ENCODE measurements at places on chromosomes 5 and 9.

DNA sequence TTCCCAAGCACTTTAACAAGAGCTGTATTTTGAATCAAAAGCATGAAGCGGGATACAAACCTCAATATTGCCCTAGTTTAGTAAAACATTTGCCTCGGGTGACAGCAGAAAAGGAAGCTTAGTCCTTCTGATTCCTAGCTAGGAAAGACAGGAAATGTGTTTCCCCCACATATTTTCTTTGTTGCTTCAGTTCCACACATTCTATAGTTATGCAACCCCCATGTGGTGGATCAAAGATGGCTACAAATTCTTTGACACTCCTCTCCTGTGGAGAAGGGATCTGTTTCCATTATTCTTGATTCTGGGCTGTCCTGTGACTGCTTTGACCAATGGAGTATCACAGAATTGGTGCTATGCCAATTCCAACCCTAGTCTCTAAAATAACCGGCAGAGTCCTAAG is 89.1 kb upstream of the SLC30A5 start:
- no peak for DNase-seq

DNA sequence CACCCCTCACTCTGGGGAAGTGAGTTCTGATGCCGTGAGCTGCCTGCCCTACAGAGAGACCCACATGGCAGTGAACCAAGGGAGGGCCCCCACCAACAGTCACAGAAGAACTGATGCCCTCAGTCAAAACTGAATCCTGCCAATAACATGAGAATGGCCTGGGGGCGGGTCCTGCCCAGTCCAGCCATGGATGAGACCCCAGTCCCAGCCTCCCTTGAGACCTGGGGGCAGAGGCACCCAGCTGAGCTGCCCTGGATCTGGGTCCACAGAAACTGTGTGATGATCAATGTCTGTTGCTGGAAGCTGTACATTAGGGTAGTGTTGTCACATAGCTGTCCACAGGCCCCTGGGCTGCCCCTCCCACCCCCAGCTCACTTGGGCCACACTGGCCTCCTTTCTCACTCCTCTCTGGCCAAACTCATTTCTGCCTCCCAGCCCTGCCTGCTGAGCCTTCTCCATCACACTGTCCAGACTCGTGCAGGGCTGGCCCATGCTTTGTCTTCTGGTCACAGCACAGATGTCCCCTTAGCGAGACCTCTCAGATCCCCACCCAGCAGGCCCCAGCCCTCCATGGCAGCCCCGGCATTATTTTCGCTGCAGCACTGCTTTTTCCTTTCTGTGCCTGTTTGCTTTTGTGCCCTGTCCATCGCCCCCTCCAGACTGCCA is 16.8 kb downstream of the GBGT1 start:
- no peak for DNase-seq

DNA sequence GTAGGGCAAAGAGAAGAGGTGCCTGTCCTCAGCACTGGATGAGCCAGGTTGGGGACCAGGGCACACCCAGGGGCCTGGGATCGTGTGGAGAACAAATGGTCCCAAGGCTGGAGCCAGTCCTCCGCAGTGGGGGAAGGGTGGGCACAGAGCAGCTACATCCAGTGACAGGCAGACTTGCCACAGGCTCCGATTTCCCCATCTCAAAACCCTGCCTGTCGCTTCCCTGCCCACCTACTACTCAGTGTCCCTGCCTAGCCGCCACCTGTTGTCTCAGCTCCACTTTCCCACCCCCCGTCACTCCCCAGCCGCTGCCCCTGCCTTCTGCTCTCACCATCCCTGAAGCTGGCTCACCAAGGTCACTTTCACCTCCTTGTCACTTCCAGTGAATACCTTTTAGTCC is 13.9 kb upstream of the ENHO start:
- no peak for DNase-seq

DNA sequence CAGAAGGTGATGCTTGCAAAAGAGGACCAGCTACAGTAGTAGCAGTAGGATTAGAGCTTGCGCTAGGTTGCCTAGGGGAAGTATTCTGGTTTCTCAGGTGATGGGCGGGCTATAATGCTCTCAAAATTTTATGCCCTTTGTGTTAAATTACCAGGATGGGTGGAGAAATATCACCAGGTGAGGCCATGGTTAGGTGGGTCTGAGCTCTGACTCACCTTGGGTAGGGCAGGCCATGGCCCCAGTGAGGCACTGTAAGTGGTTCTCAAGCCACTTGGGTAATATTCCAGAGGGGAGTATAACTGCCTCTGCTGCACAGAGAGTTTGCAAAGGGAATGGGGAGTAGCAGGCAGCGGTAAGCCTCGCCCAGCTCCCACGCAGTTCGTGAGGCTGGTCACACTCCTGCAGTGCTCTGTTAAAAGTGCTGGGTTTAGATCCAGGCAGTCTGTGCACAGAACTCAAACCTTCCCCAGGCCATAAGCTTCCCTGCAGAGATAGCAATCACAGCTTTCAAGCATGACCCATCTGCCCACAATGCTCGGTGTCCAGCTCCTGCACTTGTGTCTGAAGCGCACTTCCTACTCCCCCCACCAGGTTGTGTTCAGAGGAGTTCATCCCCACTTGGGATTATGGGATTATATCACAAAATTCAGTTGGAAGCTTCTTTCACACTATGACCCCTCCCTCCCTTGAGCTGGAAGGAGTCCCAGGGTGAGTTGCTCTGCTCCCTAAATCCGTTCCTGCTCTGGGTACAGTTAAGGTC is 575.0 kb downstream of the CHSY3 start:
- DNase-seq, result no peak

- no peak for DNase-seq
Measured at GRCh38 chr5:82362636-82363035, 84.5 kb upstream of the RPS23 start.

- no peak for DNase-seq
Measured at GRCh38 chr5:59390074-59390659, 503.4 kb downstream of the PDE4D start.

DNA sequence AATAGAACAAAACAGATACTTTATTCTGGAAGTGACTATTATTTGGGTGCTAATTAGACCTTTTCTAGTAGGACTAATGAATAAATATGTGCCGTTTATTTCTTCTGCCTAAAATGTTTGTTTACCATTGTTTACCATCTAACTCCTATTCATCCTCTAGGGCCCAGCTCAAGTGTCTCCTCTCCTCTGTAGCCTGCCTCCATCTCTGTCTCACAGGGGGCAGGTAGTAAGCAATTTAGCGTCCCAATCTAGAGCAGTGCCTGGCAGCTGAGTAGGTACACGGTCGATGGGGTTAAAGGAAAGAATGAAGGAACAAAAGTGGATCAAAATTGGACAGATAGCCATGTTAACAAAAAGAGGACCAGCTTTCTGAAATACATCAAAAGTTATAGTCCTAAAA is 230.9 kb downstream of the SLF1 start:
- DNase-seq, result no peak
